ENCODE measurements at places on chromosomes 7 and 10.

- DNase-seq = no peak
Measured at GRCh38 chr7:2072798-2073197, 159.9 kb downstream of the MAD1L1 start.

- DNase-seq = no peak
Measured at GRCh38 chr10:23980094-23980493, 228.8 kb upstream of the KIAA1217 start.

GRCh38 chr7:147640821-147641220 lies 949.7 kb upstream of the C7orf33 start:
- DNase-seq = no peak

DNA sequence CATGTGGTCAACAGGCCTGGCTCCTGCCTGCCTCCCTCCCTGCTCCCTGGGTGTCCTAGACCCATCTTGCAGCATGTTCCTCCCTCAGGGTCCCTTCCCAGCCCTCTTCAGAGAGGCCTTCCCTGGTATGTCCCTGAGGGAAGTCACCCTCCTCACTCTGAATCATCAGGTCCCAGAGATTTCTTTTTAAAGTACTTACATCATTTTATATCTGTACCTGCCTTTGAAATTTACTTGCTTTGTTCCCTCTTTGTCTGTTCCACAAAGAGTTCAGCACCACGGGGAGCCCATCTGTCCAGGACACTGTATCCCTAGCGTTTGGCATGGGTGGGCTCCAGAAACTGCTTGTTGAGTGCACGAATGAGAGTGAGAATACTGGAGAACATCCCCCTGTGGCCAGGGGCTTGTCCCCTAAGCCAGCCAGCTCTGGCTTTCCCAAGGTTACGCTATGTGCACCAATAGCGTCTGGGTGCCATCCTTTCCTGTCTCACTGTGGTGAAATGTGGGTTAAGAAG lies 50.6 kb upstream of the IGFBP3 start:
- DNase-seq = no peak

- peak; percentile 84 for DNase-seq
Measured at GRCh38 chr7:34133983-34134782, 228.8 kb downstream of the BMPER start.

- DNase-seq = no peak
Measured at GRCh38 chr10:33245343-33245742, 89.1 kb downstream of the NRP1 start.

- no peak for DNase-seq
Measured at GRCh38 chr10:93440591-93441091, 41.5 kb downstream of the MYOF start.

- no peak for DNase-seq
Measured at GRCh38 chr7:73429215-73429614, 4.4 kb upstream of the FZD9 start.

DNA sequence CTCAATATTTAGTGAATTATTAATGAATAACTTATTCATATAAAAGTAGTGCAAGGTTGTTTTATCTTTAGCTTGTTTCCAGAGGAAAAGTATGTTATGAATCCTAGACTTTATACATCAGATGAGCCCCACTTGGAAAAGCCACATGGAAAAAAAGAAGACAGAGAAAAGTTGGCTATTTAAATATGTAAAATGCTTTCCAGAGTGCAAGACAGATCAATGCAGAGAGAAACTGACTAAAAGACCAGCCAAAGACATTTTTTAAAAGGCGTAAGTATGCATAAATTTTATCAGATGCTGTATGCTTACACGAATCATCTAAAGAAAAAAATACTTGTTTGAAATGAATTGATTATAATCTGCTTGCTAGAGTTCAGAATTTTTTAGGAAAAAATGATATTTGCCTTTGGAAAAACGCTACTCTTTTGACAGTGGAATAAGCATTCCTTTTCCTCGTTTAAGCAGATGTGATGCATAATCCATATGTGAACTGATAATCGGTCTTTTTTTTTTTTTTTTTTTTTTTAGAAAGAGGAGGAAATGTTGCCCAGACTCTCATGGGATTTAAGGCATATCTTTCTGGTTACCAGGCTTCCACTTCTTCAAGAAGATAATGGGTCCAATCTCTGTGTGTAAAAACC lies 70.7 kb downstream of the RELN start:
- no peak for DNase-seq

DNA sequence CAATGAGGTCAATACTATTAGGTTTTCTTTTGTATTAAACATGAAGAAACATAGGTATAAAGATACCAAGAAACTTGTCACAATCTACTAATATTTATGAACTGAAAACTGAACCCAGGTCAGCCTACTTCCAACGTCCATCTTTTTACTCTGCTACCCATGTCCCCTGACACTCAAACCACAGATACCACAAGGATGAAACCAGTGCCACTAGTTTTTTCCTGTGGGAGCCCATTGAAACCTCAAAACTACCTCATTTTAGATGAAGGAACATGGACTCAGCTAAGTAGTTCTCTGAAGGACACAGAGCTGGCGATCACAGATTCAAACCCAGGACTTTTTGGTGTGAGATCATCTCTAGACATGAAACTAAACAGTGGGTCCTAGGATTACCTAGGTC lies 6.8 kb downstream of the TET1 start:
- no peak for DNase-seq

GRCh38 chr10:71727105-71727737 lies 7.6 kb upstream of the C10orf105 start:
- no peak for DNase-seq

DNA sequence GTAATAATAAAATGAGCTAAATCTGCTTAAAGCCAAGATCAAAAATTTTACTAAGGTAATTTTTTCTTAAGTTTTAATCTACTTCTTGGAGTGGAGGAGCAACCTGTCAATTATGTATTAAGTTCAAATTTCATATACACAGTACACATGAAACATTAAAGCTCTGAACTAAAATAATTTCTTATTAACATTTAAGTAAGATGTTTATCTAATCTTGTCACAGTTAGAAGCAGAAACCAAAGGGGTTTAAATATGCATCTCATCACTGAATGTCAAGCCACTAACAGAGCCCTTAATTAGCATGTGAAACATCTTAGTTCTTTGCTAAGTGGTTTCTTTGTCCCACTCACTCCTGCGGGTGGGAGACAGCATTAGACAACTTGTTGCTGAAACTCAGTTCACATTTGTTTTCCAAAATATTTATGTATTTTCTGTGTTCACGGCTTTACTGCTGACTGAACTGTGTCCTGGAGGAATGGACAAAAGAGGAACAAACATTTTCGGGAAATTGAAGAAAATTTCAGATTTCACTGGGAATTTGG lies 130.9 kb upstream of the MBL2 start:
- no peak for DNase-seq

DNA sequence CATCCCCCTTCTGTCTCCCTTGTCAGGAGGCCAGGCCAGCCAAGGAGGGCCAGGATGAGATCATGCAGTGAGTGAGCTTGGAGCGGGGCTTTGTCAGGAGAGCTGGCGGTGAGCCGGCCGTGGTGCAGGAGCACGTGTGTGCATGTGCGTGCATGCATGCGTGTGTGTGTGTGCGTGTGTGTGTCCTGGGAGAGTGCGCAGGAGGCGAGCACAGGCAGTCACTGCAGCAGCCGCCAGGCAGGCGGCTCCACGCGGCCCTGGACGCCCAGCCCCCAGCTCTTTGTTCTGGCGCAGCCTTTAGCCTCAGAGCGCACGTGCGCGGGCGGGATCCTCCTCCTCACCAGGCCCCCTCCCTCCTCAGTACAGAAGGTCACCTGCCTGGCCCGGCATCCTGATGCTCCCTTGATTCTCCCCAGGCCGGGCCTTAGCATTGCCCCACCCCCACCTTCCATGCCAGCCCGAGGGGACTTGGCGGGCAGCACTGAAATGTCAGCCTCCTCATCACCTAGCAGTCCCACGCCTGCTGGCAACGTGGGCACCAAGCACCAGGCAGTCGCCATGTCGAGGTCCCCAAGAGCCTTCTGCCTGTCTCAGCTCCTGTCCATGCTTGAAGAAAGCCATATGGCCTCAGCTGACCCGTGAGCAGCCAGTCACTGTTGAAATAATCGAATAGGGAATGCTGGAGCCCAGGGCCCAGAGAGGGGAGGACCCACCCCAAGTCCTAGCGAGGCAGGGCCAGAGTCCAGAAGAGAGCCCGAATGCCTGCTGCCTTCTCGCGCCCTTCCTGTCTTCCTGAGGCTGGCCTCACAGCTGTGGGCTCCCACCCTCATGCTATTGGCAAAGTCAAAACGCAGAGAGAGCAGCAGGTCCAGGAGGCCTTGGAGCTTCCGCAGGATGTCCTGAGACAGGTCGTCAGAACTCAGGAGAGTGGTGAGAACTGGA lies 125.9 kb upstream of the PPIF start:
- DNase-seq = no peak

- DNase-seq = peak; percentile 65
Measured at GRCh38 chr10:122113161-122113944, 124.4 kb downstream of the TACC2 start.

DNA sequence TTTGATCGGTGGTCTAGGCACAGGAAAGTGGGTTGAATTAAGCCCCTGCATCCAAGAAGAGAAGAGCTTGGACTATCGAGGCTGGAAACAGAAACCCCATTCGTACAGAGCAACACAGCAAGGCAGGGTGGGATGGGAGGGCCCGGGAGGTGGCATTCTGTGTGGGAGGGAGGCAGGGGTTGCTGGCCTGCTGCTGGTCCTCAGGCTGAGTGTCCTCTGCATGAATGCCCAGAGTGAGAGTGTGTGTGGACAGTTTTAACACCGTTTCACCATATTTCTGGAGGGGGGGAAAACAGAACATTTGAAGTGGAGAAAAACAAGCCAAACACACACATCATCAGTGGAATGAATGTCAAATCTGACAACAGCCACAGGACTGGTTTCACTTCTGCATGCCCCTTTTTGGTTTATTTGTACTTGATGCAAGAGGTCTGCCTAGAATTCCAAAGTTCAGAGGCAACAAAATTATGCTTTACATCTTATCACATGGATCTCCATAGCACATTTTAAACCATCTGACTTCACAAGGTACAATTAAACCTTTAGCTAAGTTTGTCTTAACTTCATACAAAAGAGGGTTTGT lies 11.1 kb upstream of the ENO4 start:
- DNase-seq = no peak

GRCh38 chr7:92626281-92626809 lies 36.2 kb upstream of the FAM133B start:
- DNase-seq = no peak

GRCh38 chr10:114202812-114203211 lies 23.7 kb downstream of the TDRD1 start:
- no peak for DNase-seq

GRCh38 chr7:100839361-100839760 lies 12.0 kb upstream of the EPHB4 start:
- DNase-seq = no peak

DNA sequence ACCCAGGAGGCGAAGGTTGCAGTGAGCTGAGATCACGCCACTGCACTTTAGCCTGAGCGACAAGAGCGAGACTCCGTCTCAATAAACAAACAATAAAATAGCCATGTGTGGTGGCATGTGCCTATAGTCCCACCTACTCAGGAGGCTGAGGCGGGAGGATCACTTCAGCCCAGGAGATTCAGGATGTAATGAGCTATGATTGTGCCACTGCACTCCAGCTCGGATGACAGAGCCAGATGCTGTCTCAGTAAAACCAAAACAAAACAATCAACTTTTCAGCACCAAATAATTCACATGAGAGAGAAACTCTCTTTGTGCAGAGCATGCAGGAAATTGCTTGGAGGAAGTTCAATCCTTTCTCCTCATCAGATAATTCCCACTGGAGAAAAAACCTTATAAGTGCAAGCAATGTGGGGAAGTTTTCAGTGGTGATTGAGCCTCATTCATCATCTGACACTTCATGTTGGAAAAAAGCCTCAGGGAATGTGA lies 13.4 kb upstream of the FIS1 start:
- no peak for DNase-seq

DNA sequence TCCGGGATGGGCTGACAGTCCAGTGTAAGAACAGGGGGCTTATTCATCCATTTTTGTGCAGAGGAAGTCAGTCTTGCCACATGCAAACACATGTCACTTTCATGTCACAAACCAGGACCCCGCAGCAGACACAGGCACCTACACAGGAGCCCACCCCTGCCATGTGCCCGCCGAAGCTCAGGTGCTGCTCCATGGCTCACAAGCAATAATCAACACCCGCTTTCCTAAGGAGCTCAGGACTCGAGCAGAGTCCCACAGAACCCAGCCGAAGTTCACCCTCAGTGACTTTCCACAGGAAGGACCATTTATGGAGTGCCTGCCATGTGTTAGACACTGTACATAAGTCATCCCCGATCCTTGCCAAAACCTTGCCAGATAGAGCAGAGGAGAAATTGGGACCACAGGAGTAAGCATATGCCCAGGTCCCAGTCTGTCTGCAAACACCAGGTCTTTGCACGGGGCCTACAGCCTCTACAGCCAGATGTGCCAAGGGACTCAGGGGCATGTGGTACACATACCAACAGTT lies 99.4 kb downstream of the EBF3 start:
- DNase-seq = no peak

DNA sequence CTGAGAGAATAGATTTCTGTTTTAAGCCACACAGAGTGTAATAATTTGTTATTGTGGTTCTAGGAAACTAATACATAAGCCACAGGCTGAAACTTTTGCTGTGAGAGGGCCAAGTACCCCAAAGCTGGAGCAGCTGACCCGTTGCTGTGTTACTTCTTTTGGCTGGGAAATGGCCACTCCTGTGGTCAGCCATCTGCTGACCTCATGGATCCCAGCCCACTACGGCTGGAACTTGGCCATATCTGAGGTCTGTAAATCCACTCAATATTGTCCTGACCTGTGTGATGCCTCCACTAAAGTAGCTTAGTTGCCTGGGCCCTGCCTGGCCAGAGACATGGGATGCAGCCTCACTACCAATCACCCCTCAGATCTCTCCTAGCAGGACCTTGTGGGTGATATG lies 17.4 kb upstream of the LOXL4 start:
- no peak for DNase-seq

GRCh38 chr10:74133923-74134820 lies 16.5 kb downstream of the AP3M1 start:
- DNase-seq = no peak

DNA sequence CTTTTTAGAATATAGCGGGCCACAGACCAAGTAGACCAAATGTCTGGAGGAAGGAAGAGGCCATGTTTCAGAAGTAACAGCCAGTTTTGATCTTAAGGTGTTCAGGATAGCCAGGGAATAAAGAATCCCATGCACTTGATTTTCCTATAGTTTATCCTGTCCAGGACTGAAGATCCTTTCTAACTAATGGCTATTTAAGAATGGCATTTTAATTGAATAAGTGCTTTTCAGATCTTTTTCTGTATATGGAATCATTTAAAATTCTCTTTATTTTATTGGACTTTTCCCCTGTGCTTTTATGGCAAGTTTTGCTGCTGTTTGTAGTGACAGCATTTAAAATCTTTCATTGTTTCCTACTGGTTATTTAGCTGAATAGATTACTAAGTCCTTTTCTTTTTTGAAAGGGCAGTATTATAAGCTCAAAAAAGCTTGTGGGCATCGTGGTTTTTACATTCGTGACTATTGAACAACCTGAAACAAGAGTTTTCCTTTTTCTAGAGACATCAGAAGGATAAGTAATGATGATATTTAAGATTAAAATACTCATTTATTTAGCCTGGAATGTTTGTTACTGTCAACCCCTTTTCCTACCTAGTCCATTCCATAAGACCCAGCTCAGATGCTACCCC lies 2.4 kb downstream of the INPP5F start:
- DNase-seq = no peak

DNA sequence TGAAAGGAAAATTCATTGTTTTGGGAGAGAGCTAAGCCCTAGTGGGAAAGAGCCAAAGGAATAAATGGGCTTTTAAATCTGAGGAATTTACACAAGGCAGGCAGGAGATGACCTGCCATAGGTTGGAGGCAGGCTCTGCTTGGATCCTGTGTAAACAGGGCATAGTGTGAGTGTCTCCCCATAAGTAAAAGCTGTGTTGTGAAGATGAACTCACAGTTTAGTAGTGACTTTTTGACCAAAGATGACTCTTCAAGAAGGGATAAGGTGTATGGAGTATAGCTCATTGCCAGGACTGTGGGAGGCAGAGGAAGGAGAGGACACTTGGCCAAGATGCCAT lies 63.2 kb downstream of the KAT6B start:
- no peak for DNase-seq
